ENCODE measurements at places on chromosomes 2 and 18.

GRCh38 chr2:20509770-20510490 lies 63.1 kb downstream of the RHOB start:
- DNase-seq: no peak

DNA sequence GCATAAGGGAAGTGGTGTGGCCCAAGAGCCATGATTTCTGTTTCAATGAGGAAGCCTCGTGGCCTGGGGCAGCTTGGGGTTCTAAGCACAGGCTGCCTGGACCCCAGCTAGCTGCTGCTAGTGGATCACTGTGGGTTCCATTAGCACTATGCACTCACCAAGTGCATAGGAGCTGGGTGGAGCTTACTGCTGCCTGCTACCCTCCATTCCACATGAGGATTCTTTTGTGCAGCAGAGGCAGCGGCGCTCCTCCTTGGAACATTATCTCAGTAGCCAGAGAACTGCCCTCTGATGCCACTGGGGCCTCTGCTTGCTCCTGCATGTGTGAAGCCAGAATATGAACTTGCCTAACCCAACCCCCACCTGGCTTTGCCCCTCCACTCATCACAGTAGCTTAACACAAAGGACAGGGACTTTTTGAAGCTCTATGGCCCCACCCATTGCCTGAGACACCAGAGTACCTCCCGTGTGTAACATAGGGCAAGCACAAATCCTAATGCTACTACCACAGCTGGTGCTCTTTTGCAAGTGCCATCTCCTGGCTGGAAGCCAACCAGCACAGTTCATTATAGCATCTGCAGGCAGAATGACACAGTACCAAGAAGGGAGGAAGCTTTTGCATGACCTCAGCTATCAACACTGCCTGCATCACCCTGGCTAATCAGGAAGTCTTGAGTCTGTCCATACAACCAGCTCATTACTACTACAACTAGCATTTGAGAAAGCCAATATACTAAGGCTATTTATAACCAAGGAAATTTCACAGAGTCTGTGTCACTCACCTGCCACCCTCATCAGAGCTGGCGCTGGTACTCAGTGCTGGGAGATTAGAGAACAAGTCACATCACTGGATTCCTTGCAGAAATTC lies 297.0 kb upstream of the GULP1 start:
- no peak for DNase-seq

DNA sequence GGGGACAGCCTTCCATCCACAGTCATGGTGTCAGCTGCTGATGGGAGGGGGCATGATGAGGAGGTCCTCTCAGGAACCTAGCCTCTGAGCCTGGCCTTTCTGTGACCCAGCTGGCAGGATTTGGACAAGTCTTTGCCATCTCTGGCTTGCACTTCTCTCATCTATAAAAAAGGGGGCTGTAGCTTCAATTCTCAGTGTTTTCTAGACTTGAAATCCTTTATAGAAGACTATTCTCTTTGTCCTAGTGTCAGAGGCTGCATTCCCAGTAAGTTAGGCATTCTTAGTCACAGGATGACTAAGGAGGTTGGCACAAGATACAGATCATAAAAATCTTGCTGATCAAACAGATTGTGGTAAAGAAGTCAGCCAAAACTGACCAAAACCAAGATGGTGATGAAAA lies 958.5 kb downstream of the CNTNAP5 start:
- DNase-seq: no peak

- no peak for DNase-seq
These were observed 2.8 kb upstream of the PPP4R3B start for GRCh38 chr2:55620123-55620779.

GRCh38 chr18:8751692-8752091 lies 46.3 kb downstream of the MTCL1 start:
- DNase-seq: no peak

- no peak for DNase-seq
These were observed 61.5 kb upstream of the DOCK10 start for GRCh38 chr2:225103737-225104141.

DNA sequence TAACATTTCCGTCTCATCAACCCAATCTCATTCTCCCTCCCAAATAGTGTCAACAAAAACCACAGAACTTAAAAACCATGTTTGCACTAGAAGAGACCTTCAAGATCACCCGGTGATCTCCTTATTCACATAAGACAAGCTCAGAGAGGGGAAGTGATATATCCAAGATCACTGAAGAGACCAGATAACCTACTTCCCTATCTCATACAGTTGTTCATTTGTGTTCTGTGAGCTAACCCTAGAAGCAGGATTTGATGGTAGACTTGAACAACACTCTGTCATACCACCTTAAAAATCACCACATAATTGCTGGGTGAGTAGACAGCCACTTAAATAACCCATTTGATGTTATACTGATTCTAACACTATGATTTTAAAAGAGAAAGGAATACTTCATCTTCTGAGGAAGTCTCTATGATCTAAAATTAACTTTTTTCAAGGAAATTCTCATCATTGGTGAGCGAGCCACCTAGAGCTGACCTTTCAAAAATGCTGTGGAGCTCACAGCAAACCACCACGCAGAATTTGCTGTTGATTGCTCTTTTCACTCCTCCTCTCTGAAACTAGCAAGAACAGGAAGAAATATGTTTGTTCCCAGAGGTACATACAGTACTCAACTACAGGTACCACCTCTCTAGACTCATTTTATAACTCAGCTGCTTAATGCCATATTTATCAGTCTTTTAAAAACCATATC lies 15.1 kb downstream of the AAK1 start:
- no peak for DNase-seq

DNA sequence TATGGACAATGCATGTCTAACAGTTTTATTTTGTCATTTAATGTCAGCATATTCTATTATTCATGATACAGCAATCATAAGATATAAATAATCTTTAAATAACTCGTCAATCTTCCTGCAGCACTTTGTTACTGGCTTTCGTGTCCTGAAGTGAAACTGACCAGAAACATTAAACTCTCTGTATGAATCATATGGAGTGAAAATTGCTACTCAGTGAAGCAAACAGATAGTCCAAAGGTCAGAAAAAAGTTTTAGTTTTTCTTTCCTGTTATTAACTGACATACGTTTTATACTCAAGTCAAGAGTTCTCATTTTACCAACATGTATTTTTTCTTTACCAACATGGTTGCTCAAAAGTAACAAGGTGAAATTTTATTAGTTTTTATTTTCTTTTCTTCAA lies 106.8 kb upstream of the GALNT5 start:
- no peak for DNase-seq

DNA sequence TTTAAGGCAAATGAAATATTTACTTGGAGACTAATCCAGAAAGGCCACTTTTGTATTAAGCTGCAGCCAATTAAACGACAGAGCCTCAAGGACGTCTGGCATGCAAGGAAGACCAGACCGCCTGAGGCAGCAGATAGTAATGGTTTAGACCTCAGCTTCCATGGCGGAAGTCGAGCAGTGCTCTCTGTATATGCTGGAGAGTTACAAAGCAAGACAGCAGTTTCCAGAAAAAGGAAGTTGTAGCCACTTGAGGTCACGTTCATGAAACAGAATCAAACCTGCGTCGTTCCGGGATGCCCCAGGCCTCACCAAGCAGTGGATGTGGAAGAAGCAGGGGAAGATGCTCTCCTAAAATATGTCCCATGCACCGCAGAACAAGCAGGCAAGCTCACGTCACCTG lies 142.0 kb downstream of the PTGR3 start:
- no peak for DNase-seq

DNA sequence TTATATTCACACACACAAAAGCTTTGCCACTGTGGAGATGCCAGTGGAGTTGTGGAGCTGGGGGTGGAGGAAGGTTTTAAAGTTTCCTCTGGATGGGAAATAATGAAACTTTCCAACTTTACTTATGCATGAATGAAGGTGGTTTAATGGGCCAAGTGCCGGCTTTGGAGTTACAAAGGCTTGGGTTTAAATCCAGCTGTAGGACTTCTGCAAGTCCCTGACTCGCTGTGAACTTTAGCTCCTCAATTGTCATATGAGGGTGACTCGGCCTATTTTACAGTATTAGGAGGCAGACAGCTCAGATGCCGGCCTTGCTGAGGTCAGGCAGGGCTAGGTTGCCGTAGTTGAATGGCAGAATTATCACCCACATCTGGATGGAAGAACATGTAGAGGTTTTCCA lies 415.8 kb upstream of the TRIB2 start:
- no peak for DNase-seq

DNA sequence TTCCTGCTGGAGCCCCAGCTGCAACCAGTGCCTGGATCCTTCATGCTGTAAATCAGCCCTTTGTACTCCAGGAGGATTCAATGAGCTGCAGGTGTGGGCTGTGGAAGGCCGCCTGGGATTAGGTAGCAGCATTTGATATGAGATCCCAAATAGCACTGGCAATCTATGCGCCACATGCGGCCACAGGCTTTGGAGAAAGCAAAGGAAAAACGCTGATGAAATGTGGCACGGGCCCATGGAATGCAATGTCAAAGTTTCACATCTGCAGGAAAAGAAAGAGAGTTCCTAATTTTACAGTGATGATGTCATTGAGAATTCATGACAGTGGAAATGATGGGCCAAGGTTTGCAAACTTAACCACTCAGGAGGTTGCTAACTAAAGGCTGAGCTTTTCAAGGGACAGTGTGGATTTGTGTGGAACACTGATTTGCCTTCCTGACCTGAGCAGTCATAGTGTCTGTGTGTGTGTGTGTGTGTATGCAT lies 216.4 kb upstream of the OSR1 start:
- DNase-seq: no peak

GRCh38 chr2:167942366-167943081 lies 304.9 kb downstream of the STK39 start:
- no peak for DNase-seq

GRCh38 chr2:160484859-160485520 lies 8.6 kb downstream of the RBMS1 start:
- DNase-seq: no peak
